Occipital lobe (tissue), 3 donors: ENCODE measurements at places on chromosomes 6 and 20. TPM values are rescaled to one million over a fixed set of nuclear protein-coding genes. Genes with fewer than 3 reads are reported as not detected.
A peak's percentile ranks its signal among the peaks of the same experiment; 100 is the strongest.

Gene ELOVL2
- total RNA-seq: 52.7 TPM

GRCh38 chr20:3173610-3174441 lies 477 bp upstream of the LZTS3 start:
- DNase-seq: peak; percentile 79

- DNase-seq: no peak
These were observed 55.7 kb upstream of the FERMT1 start for GRCh38 chr20:6178537-6178936.

DNA sequence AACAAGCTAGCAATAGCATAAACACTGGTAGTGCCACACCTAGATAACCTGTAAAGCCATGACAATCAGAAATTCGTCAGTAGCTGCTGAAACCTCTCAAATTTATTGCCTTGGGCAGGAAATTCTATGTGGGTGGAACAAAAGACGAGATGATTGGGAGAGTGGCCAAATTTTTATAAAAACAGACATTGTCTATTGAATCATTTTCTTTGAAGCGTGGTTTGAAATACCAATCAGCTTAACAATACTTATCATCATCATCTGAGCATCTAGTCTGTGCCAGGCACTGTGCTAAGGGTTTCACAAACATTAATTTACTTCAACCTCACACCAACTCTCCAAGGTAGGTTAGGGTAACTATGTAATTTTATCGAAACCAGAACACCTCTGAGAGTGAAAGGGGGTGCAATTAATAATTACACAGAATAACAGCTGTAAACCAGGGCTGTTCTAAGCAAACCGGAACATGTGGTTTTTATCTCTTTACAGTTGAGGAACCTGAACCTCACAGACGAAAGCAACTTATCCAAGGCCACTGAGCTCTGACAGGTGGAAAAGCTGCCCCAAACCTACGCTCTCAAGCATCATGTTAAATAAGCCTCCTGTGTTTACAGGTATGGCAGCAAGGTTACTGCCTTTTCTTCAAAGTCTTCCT lies 43.4 kb downstream of the NHSL1 start:
- DNase-seq: no peak

Gene OOEP
- not detected for total RNA-seq

GRCh38 chr20:32520927-32521203 lies 64.3 kb downstream of the NOL4L start:
- no peak for DNase-seq

- DNase-seq: no peak
These were observed 30.9 kb downstream of the MYH7B start for GRCh38 chr20:34986311-34987287.

DNA sequence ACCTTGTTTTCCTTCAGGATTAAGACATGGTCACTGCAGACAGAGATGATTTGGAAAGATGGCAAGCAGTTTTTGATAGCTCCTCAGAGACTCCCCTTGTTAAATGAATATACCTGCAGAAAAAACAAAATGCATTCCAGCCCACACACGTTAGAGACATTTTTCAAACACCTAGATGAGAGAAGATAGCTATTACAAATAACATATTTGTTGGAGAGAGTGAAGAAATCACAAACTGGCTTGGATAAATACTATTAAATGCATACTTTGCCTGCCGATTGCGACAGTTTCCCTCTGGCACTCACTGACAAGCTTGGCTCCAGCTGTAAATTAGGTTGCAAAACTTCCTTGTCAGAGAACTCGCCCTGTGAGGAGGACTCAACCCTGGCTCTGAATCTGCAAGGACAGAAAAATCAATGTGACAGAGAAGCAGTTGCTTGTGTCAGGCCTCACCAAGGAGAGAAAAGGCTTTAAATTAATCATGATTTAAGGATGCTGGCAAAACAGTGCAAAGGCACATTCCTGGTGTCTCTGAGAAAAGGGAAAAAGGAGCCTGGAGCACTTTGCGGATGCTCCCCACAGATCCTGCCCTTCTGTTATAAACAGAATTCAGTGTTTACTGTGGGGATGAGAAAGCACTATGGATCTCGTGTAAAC lies 423.7 kb upstream of the MARCKS start:
- no peak for DNase-seq

- no peak for DNase-seq
These were observed 165.9 kb upstream of the KCNK16 start for GRCh38 chr6:39488255-39488879.

Gene CLVS2
- total RNA-seq: 56.1 TPM

DNA sequence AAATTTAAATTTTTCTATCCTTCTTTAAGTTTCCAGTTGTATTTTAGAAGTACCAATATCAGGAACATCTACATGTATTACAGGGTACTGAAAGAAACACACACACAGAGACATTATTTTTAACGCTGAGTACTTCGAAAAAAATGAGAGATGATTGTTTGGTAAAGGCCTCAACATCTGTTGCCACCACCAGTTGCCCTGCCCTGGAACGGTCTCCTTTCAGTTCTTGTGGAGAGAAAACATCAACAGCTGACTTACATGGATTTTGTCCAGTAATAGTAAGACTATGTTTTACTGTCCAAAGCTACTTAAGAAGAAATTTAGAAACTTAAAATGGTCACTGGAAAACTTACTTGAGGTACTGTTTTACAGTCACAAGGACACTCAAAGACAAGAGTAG lies 16.7 kb downstream of the HMGCLL1 start:
- no peak for DNase-seq

Gene HAO1
- total RNA-seq: not detected

Gene HDAC2
- total RNA-seq: 159 TPM

- DNase-seq: no peak
These were observed 107.4 kb upstream of the GRIK2 start for GRCh38 chr6:101286146-101286545.

- DNase-seq: no peak
These were observed 25.6 kb upstream of the IL17A start for GRCh38 chr6:52160472-52161104.

DNA sequence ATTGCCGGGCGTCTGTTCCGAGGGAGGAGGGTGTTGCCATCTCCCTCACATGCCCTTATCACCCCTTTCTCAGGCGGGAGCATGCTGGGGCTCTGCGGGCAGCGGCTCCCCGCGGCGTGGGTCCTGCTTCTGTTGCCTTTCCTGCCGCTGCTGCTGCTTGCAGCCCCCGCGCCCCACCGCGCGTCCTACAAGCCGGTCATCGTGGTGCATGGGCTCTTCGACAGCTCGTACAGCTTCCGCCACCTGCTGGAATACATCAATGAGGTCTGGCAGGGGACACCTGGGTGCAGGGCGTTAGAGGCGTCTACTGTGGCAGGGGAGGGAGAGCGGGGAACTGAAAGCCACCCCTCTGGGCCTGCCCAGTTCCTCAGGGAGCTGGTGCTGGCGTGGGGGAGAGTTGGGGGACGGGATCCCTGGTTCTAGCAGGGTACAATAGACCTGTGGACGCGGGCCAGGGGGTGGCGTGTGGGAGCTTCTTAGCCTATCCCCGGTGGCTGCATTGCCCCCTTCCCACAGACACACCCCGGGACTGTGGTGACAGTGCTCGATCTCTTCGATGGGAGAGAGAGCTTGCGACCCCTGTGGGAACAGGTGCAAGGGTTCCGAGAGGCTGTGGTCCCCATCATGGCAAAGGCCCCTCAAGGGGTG lies 697 bp downstream of the PPT2 start:
- no peak for DNase-seq

GRCh38 chr6:142760152-142760551 lies 184.8 kb downstream of the HIVEP2 start:
- DNase-seq: no peak

GRCh38 chr6:148564494-148565035 lies 182.3 kb upstream of the UST start:
- no peak for DNase-seq

Gene TMC2
- 1.7 TPM for total RNA-seq

Gene HS3ST5
- 6.6 TPM for total RNA-seq

Gene CITED2
- total RNA-seq: 33.1 TPM

DNA sequence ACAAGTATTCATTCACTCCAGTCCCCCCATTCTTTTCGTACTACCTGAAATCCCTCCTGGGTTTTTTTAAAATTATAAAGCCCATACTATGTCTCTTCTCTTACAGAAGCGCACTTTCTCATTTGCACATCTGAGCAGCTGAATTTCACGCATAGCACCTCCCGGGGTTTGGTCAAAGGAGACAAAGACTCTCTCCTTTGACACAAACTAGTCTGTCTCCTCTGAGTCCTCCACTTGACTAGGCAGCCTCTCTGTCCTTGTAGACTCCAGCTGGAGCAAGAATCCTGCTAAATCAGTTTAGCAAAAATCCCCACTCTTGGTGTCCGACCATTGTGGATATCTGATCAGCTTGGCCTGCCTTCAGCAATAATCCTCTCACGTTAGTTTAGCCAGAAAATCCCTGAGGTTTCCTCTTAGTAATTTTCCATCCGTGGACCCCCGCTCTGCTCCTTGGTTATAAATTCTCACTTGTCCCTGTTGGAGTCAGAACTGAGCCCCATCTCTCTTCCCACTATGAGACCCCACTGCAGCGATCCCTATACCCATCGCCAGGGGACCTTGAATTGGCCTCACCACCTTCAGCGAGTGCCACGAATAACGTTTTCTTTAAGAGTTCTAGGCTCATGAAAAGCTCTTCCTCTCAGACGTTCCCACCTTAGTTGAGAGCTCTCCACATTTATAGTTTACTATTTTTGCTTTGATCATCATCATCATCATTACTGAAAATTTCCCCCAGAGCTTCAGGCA lies 29.0 kb downstream of the PDYN start:
- DNase-seq: no peak

Gene ADGRF5
- 8.0 TPM for total RNA-seq

DNA sequence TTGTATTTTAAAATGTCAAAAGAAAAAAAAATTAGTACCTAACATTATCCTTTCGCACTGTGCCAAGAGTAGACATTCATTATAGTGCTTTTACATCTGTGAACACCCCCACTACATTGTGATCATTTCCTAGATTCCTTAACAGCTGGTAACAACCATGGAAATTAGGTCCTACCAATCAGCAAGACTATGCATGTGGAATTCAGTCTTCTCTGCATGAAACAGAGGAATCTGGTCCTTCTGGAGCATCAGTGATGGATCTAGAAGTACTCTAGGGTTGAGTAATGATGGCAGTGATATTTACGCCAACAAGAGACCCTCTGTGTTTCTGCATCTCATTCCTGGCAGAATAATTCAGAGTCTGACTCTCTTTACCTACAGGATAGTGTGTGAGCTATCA lies 9.4 kb downstream of the OR12D1 start:
- no peak for DNase-seq

- DNase-seq: no peak
These were observed 243.5 kb downstream of the CBLN4 start for GRCh38 chr20:55761797-55762196.
